ENCODE measurements at places on chromosomes 13 and 19. TPM values are rescaled to one million over a fixed set of nuclear protein-coding genes. Genes with fewer than 3 reads are reported as not detected.

Gene SLC6A16
- 2.4 TPM for polyA plus RNA-seq

Gene PRR20C
- polyA plus RNA-seq = not detected

Gene DHDH
- polyA plus RNA-seq = not detected

Gene CFAP97D2
- polyA plus RNA-seq = not detected

Gene SIGLEC12
- not detected for polyA plus RNA-seq

Gene SLC25A41
- not detected for polyA plus RNA-seq

Gene SIAH3
- polyA plus RNA-seq = not detected

Gene PDX1
- not detected for polyA plus RNA-seq

Gene LHB
- 2.2 TPM for polyA plus RNA-seq

Gene POLR1G
- 3.6 TPM for polyA plus RNA-seq

Gene ERICH6B
- polyA plus RNA-seq = not detected

Gene PLIN4
- polyA plus RNA-seq = 0.63 TPM

Gene PSG5
- polyA plus RNA-seq = not detected

Gene AKT1S1
- 44.6 TPM for polyA plus RNA-seq

Gene DZIP1
- polyA plus RNA-seq = 10.1 TPM

Gene C3
- polyA plus RNA-seq = 17.8 TPM

Gene PLK5
- not detected for polyA plus RNA-seq

Gene LENG9
- polyA plus RNA-seq = 2.1 TPM

Gene THSD1
- polyA plus RNA-seq = 1.3 TPM

Gene DCLK1
- polyA plus RNA-seq = 2.6 TPM

Gene MYO9B
- 34.3 TPM for polyA plus RNA-seq

Gene ZNF528
- 3.4 TPM for polyA plus RNA-seq

Gene AP2A1
- 63.1 TPM for polyA plus RNA-seq

Gene MICOS13
- 100 TPM for polyA plus RNA-seq

Gene C1QTNF9
- 0.13 TPM for polyA plus RNA-seq

Gene ATP7B
- polyA plus RNA-seq = 0.75 TPM

Gene RFX1
- 1.9 TPM for polyA plus RNA-seq

Gene EXOC3L2
- 0.67 TPM for polyA plus RNA-seq

Gene SETDB2
- polyA plus RNA-seq = 4.7 TPM

Gene ZNF44
- 9.7 TPM for polyA plus RNA-seq

Gene ZNF17
- 3.7 TPM for polyA plus RNA-seq

Gene ZNF541
- polyA plus RNA-seq = not detected

Measured in aorta (tissue), 5 donors.